Lung microvascular endothelial cell (primary cell): ENCODE measurements at places on chromosomes 12 and 14.

DNA sequence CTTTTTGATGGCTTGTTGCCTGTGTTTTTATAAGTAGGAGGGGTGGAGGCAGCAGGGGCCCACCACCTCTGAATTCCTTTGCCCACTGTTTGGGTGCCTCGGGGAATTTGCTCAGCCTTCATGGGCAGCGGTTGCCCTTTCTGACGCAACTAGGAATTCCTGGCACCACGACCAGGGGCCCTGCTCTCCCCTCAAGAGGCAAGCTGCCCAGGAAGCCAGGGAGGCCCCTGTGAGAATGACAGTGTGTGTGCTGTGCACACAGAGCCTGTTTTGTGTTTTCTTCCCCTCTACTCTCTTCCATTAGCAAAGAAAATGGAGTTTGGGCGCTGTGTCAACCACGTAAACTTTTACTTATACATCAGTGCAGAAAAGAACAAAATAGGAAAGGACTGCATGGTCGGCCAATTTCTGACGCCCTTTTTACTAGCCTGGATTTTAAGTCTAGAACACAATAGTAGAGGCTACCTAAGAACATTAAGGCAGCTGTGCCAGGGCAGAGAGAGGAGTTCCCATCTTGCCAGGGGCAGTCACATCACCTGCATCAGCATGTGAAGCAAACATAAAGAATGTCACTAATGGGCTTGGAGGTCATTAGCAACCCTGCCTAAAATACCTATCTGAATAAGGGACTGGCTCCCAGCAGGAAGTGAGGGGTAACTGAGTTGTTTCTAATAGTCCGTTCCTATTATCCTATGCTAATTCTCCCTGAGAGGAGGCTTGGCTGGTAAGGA, 17.9 kb upstream of the PTGR2 start:
- DNase-seq: no peak

GRCh38 chr12:124399622-124400021, 104.7 kb downstream of the RFLNA start:
- peak; percentile 51 for DNase-seq

DNA sequence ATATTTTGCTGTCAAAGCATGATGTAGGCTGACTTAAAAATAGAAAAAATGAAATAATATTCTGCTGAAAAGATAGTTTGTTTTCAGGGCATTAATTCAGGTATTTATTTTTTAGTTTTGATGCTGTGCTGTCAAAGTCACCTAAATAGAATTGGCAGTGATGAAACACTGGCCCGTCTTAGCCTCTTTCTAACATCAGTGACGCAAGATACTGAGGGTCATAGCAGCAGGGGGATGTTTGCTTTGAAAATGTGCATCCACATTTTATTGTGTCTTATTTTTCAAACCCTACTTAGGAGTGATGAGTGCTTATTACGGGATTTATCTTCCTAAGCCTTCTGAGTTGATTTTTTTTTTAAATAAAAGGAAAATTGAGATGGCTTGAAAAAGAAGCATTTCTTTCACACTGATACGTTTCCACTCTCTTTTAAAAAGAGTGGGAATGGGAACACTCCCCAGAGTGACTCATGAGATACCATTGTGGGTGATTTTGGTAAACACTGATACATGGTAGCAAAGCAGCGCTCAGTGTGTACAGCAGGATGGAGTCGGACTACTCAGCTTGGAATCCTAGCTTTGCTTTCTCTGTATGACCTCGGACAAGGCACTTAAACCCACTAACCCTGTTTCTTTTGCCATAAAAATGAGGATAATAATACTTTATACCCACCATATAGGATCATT, 290.8 kb downstream of the ERC1 start:
- no peak for DNase-seq

DNA sequence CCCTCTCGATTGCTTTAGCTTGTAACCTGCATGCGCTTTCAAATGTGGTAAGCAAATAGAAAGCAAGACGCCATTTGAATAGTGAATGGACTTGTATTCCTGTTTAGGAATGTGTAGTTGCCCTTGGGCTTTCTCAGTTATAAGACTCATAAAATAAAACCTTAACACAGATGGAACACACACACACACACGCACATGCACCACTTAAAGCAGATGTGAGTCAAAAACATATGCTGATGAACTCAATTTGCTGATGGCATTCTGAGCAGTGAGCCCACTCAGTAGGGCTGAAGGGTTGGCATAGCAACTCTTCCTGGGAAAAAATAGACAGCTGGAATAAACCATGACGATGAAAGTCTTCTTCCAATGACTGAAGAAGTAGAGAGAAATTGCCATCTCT, 360.5 kb downstream of the APAF1 start:
- no peak for DNase-seq

DNA sequence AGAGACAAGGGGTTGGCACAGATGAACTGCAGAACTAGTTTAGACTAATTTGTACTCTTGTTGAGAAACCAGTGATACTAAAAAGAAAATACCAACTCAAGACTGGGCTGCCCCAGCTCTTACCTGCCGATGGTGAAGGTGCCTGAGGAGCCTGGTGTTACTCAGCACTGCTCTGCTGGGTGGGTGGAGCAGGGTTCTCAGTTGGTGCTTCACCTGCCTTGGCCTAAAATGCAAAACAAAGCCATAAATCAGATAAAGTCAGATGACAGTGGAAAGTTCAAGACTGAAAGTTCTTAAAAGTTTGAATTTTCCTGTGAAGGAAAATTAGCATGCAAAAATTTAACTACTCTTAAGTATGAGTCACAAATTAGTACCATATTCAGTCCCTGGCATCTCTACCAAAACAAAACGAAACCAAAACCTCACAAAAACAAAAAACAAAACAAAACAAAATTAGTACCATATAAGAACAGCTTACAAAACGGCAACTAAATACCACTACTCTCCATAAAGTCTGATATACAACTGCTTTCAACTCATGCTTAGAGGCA, 21.9 kb downstream of the YBX3 start:
- DNase-seq: no peak

DNA sequence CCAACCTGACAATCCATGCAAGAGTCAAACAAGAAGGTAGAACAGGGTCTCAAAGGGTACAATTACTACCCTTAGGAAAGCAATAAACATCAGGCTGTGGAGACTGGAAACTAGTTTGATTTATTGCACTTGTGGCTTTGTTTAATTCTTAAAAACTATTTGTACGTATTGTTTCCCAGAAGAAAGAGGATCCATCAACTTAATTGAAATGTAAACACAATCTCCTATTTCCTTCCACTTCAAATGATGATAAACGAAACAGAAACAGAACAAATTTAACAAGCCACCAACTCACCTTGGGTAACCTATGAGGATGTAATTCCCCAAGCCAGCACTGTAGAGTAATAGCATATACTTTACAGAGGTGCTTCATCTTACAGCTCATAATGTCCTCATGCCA, 8.0 kb downstream of the STXBP6 start:
- DNase-seq: no peak

DNA sequence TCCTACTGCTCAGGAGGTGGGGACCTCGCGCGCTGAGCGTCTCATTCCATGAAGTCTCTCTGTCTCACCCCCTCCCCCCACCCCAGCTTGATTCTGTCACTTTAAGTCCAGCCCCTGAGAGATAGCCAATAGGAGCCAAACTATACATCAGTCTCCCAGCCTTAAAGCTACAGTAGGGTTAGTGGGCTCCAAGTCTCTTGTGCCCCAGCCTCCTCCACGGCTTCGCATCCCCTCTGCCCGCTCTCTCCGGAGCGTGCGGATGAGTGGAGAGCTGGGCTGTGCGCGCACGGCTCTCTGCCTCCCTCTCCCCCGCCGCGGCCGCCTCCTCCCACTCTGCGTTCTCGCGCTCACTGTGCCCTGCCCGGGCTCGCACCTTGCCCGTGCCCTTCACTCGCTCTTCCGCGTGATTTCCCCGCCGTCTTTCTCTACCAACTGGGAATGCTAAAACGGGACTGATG, at the start of gene ESRRB:
TSS of gene ESRRB (plus strand) at position 191 of the 458 bp plus-strand sequence. CDS start at position 456, 265 bp downstream.
- peak; percentile 12 for DNase-seq

DNA sequence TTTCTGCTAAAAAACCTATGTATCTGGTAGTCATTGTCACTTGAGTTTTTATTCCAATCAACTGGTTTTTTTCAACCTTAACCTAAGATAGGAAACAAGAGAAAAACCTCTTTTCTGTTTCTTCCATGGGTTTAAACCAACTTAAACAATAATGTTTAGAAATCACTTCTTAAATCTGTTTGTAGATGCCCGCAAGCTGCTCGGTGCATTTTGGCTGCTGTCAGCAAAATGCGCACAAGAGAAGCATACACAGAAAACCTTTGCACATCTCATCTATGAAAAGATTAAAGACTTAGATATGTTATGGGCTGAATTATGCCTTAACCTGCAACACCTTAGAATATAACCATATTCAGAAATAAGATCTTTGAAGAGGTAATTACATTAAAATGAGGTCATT, 299.8 kb downstream of the ITPR2 start:
- DNase-seq: no peak

GRCh38 chr12:100919116-100919515, 124.5 kb downstream of the ANO4 start:
- DNase-seq: no peak

GRCh38 chr14:49659526-49660455, 24.7 kb upstream of the DNAAF2 start:
- DNase-seq: no peak

DNA sequence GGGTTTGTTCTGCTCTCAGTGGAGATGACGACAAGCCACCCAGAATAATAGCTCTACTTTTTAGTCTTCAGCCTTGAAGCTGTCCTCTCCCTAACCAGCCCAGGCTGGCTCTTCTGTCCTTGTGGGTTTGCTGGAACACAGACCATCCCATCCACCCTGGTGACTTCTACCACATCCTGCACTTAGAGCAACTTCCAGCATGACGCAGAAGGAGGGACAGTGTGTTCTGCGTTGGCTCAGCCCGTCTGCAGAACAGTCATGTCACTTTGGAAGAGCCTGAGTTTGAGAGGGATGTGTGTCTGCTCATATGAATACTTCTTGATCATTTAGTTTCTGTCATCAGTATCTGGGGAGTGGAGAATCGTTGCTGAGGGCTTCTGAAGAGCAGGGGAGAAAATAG, 198.0 kb downstream of the CACNA1C start:
- DNase-seq: no peak

DNA sequence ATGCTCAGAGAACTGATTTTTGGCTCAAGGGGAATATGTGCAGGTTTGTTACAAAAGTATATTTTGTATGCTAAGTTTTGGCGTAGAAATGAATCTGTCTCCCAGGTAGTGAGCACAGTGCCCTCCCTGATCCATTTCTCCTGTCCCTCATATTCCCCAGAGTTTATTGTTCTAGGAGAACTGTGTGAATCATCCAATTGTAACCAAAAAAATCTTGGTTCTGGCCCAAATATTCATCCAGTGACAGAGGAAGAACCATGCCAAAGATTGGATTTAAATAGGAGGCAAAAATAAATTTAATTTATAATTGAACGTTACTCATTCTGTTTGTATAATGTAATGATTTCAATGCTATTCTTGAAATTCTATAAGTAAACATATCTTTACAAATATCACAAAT, 4.8 kb downstream of the CATSPERB start:
- no peak for DNase-seq

- peak; percentile 68 for DNase-seq
Measured at GRCh38 chr14:54902143-54902520, 494 bp downstream of the GCH1 start.

- no peak for DNase-seq
Measured at GRCh38 chr12:133026996-133027395, 10.3 kb upstream of the ZNF84 start.

DNA sequence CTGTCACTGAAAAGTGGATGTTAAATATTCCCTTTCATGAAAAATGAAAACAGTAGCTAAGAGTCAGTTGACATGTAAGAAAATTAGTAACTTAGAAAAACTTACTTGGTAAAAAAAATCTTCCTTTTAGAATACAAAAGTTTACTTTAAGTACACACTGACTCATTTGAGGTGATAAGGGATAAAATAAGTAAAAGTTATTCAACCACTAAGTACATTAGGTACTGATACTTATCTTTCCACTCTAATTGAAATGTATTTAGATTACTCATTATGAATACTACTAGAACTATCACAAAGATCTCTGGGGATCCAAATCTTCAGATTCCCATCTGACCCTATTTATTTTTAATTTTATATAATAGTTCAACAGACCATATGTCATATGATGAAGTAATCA, 12.2 kb downstream of the SYCP3 start:
- no peak for DNase-seq

DNA sequence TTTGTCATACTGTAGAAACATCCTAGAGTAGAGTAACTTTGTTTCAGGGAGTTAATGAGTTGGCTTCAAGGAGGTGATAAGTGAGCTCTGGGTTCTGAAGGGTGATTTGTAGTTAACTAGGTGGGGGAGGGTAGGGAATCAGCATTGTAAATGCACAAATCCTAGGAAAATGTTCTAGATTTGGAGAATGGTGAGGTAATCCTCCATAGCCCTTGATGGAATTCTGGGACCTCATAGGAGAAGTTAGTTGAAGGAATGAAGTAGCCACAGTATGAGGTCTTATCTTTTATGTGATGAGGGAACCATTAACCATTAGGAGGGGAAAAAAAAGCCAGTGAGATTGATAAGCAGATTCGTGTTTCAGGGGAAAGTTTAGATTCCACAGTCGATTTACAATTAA, 8.0 kb downstream of the CNOT2 start:
- DNase-seq: no peak

DNA sequence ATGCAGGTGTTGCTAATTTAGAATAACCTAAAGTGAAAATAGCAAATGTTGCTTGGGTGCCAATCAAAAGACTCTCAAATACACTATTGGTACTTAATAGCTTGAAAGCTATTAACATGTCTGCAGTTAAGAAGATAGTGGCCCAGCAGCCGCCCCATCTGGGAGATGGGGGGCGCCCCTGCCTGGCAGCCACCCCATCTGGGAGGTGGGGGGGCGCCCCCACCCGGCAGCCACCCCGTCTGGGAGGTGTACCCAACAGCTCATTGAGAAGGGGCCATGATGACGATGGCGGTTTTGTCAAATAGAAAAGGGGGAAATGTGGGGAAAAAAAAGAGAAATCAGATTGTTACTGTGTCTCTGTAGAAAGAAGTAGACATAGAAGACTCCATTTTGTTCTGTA, 923.1 kb upstream of the MDGA2 start:
- no peak for DNase-seq

GRCh38 chr12:112549031-112549430, 130.3 kb downstream of the PTPN11 start:
- DNase-seq: no peak

DNA sequence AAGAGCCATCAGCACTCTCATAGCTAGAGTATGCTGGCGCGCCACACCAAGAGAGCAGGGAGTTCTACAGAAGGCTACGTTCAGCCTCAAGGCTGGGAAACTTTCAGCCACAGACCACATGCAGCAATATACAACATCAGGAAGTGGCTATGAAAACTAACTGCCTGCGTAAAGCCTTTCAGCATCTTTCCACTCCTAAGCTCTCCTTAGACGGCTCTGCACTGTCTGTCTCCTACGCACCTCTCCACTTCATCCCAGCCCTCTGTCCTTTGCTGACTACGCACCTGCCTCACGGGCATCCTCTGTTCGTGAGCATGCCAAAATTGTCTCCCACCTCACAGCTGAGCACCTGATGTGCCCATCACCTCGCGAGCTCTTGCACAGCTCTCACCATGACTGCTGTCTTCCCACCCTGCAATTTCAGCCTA, 9.7 kb downstream of the MPHOSPH9 start:
- no peak for DNase-seq

- no peak for DNase-seq
Measured at GRCh38 chr12:26022043-26022442, 63.6 kb downstream of the RASSF8 start.
